ENCODE measurements at places on chromosomes 16 and 17. TPM values are rescaled to one million over a fixed set of nuclear protein-coding genes. Genes with fewer than 3 reads are reported as not detected.
A peak's percentile ranks its signal among the peaks of the same experiment; 100 is the strongest.

DNA sequence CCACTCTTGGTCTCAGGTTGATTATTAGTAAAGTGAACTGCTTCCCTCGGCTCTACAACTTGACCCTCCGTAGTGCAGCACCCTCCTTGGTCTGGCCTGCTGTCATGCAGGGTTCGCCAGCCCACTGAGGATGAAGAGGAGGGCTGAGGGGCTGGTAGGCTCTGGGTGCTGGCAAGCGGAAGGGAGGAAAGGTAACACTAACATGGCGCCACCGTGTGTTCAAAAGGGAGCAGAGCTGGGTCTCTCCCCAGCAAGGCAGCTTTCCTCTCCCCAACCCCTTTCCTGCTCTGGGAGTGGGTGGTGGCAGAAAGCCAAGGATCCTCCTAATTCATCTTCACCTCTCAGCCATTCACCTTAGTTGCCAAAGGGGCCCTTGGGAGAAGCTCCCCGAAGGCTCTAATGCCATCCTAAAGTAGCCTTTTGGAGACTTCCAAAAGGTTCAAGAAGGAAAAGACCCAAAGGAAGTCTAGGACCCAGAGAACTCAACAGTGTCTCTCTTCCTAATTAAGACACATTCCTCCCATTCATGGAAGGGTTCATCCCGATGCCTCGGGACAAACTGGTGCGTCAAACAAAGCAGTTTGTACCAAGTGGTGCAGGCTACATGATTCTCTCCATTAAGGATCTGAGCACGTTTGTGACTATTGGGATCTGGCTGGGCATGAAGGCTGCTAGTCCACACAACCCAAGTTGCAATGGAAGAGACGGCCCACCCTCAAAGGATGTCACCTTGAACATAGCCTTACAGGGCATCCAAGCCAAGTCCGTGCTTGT lies 90.8 kb upstream of the TOB1 start:
- H3K4me3 ChIP-seq = no peak overlapping the region
- no peaks in the 10 kb centered on the region for H3K27me3 ChIP-seq
- H3K27ac ChIP-seq = peak overlapping the region; percentile 93
- H3K36me3 ChIP-seq = no peaks in the 10 kb centered on the region
- peaks cover 51% of the 10 kb centered on the region for H3K4me1 ChIP-seq
- DNase-seq = peak; percentile 79

GRCh38 chr16:82175627-82176026 lies 5.6 kb upstream of the MPHOSPH6 start:
- no peaks in the 10 kb centered on the region for H3K36me3 ChIP-seq
- H3K27me3 ChIP-seq = no peaks in the 10 kb centered on the region
- H3K4me3 ChIP-seq = no peak overlapping the region

GRCh38 chr17:77847221-77848085 lies 111.0 kb upstream of the TNRC6C start:
- H3K36me3 ChIP-seq = no peaks in the 10 kb centered on the region
- H3K4me1 ChIP-seq = no peaks in the 10 kb centered on the region
- no peaks in the 10 kb centered on the region for H3K27me3 ChIP-seq
- no peak overlapping the region for H3K27ac ChIP-seq

- no peaks in the 10 kb centered on the region for H3K27me3 ChIP-seq
- DNase-seq = no peak
- no peak overlapping the region for H3K27ac ChIP-seq
- H3K36me3 ChIP-seq = no peaks in the 10 kb centered on the region
- no peak overlapping the region for H3K4me3 ChIP-seq
Observed at GRCh38 chr16:12532871-12533610, 270.6 kb downstream of the CPPED1 start.

- no peak for DNase-seq
- H3K4me3 ChIP-seq = peak overlapping the region; percentile 58
Observed at GRCh38 chr16:29974291-29975133, 844 bp downstream of the TAOK2 start.

DNA sequence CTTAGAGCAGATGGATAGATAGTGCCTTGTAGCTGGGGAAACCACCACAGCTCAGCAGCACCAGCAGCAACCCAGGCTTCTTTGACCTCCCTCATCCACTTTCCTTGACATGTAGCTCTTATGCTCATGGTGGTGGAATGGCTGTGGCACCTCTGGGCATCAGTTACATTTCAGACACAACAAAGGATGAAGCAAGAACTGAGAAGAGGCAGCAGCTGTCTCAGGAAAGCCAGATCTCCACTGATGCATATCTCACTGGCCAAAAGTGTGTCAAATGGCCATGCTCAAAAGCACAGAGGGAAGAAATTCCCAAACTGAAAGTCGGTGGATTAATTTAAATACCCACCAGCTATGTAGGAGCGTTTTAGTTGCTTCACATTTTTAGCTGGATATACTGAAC lies 671.4 kb upstream of the SALL1 start:
- no peak overlapping the region for H3K27ac ChIP-seq
- H3K36me3 ChIP-seq = no peaks in the 10 kb centered on the region
- no peak for DNase-seq

GRCh38 chr16:13909872-13910303 lies 10.1 kb upstream of the ERCC4 start:
- no peak for DNase-seq
- H3K4me1 ChIP-seq = peaks cover 5% of the 10 kb centered on the region
- no peaks in the 10 kb centered on the region for H3K27me3 ChIP-seq
- H3K36me3 ChIP-seq = no peaks in the 10 kb centered on the region
- no peak overlapping the region for H3K4me3 ChIP-seq

DNA sequence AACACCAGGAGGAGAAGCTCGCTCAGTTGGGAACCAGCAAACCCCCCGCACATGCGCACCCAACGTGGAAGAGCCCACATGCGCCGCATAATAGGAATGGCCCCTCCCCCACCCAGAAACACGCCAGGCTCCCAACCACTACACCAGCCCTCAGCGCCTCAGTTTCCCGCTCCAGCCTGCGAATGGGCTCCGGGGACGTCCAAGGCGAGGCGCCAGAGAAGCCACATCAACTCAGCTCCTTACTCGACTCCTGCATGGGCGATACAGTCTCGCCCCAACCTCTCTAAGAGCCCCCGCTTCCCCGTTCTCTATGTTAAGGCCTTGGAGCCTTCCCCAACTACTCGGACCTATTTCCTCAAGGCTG lies 504 bp downstream of the SRSF1 start:
- H3K27ac ChIP-seq = peak overlapping the region; percentile 97
- H3K36me3 ChIP-seq = no peaks in the 10 kb centered on the region
- H3K4me1 ChIP-seq = peaks cover 52% of the 10 kb centered on the region
- H3K4me3 ChIP-seq = peak overlapping the region; percentile 86

GRCh38 chr17:74574489-74575142 lies 7.3 kb upstream of the CD300H start:
- DNase-seq = no peak
- H3K4me1 ChIP-seq = peaks cover 9% of the 10 kb centered on the region
- H3K4me3 ChIP-seq = no peak overlapping the region
- no peak overlapping the region for H3K27ac ChIP-seq
- H3K27me3 ChIP-seq = no peaks in the 10 kb centered on the region

- no peak overlapping the region for H3K27ac ChIP-seq
- no peaks in the 10 kb centered on the region for H3K36me3 ChIP-seq
- H3K4me3 ChIP-seq = no peak overlapping the region
- no peak for DNase-seq
- H3K4me1 ChIP-seq = no peaks in the 10 kb centered on the region
Observed at GRCh38 chr16:12826559-12826958, 22.9 kb upstream of the CPPED1 start.

GRCh38 chr16:49523435-49524159 lies 150.0 kb downstream of the C16orf78 start:
- H3K4me1 ChIP-seq = peaks cover 11% of the 10 kb centered on the region
- no peak for DNase-seq
- no peaks in the 10 kb centered on the region for H3K36me3 ChIP-seq
- H3K27me3 ChIP-seq = no peaks in the 10 kb centered on the region

- H3K27me3 ChIP-seq = no peaks in the 10 kb centered on the region
- no peaks in the 10 kb centered on the region for H3K36me3 ChIP-seq
- no peak overlapping the region for H3K4me3 ChIP-seq
- H3K27ac ChIP-seq = no peak overlapping the region
Observed at GRCh38 chr16:56115817-56116576, 75.3 kb upstream of the GNAO1 start.

DNA sequence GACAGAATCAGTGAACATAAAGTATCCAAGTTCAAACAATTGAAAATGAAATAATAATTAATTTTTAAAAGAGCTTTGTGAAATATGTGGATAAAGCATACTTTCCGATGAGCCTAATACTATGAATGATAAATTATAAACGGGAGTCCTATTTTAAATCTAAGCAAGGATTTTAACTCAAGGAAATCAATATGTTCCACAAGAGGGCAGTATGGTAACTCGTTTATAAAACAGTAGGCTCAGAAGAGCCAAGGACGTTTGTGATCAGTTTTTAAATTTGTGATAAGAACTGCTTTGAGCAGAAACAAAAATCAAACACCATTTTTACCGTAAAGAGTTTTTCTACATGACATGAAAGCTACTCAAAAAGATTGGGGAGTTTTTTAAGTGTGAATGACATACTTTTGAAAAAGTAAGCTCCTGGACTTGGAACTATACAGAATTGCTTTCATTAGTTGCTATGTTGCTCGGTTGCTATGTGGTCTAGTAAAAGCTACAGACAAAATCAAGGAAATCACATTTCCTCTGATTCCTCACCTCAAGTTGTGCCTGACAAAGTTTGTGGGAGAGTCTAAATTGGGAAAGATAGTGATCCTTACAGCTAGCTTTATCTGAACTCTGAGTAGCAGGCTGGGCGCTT lies 11.8 kb upstream of the TEKT1 start:
- H3K4me3 ChIP-seq = no peak overlapping the region
- no peaks in the 10 kb centered on the region for H3K36me3 ChIP-seq
- DNase-seq = no peak
- H3K4me1 ChIP-seq = no peaks in the 10 kb centered on the region

- no peak for DNase-seq
- no peaks in the 10 kb centered on the region for H3K4me1 ChIP-seq
- no peak overlapping the region for H3K27ac ChIP-seq
- no peaks in the 10 kb centered on the region for H3K27me3 ChIP-seq
- no peak overlapping the region for H3K4me3 ChIP-seq
Observed at GRCh38 chr17:37756051-37756450, 11.2 kb upstream of the HNF1B start.

DNA sequence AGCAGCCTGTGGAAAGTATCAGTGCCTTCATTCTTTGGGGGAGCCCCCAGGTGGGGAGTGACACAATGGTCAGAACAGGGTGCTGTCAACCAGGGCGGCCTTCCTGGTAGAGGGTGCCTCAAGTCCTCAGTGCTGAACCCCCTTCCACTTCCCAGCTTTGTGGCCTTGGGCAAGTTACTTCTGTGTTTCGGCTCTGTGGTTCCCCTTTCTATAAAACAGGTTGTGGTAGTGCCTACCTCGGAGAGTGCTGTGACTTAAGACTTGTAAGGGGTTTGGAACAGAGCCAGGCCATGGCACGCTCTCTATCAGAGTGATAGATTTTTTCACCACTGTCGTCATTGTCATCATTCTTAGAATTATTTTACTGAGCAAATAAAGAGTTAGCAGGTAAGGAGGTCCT lies 141.1 kb downstream of the CCDC182 start:
- H3K36me3 ChIP-seq = no peaks in the 10 kb centered on the region
- H3K27me3 ChIP-seq = no peaks in the 10 kb centered on the region
- peaks cover 37% of the 10 kb centered on the region for H3K4me1 ChIP-seq
- no peak overlapping the region for H3K4me3 ChIP-seq
- H3K27ac ChIP-seq = no peak overlapping the region
- DNase-seq = no peak

DNA sequence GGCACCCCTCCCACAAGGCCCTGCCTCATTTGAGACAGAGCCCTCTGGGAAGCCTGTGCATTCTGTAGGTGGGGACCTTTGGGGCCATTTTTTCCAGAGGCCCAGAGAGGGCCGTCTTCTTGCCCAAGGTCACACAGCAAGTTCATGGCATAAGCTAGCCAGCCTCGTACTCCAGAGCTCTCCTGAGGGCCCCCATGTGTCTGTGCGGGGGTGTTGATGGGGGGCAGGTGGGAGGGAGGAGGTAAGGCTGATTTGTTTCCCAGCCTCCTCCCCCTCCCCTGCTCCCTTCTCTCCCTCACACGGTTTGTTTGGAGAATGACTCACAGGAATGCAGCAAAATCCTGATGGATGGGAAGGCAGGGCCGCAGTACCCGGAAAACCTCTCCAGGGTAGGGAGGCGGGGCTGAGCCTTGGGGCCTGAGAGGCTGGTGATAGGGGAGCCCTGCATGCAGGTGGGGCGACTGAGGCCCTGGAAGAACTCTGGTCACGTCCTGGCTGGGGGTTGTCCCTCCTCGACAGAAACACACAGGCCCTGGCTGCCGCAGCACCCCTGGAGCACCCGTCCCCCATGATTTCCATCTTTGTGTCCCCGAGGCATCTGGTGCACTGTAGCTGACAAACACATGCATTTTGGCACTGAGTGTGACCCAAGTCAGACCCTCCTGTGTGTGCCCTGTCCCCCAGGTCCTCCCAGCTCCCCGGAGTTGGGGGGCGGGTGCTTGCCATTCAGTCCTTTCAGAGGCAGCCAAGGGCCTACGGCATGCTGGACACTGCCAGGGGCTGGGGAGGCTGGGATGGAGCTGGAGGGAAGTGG lies 29.7 kb downstream of the RAI1 start:
- no peak overlapping the region for H3K4me3 ChIP-seq
- no peaks in the 10 kb centered on the region for H3K36me3 ChIP-seq
- H3K4me1 ChIP-seq = peaks cover 51% of the 10 kb centered on the region

DNA sequence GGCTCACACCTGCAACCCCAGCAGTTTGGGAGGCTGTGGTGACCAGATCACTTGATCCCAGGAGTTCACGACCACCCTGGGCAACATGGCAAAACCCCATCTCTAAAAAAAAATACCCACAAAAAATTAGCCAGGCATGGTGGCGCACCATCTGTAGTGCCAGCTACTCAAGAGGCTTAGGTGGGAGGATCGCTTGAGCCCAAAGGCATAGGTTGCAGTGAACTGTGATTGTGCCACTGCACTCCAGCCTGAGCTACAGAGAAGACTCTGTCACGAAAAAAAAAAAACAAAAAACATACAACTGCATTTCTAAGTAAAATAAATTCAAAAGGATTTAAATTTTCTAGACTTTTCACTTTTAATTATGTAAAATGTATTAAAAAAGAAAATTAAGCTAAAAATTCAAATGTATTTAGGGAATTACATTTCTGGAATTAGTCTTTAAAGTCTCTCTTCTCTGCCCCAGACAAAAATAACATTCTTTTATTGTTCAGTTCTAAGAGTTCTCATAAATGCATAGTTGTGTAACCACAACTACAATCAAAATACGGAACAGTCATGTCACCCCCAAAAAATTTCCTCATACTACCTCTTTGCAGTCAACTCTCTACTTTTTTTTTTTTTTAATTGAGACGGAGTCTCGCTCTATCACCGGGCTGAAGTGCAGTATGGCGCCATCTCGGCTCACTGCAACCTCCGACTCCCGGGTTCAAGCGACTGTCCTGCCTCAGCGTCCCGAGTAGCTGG lies 14.1 kb downstream of the FAM222B start:
- DNase-seq = no peak
- no peak overlapping the region for H3K4me3 ChIP-seq
- no peaks in the 10 kb centered on the region for H3K27me3 ChIP-seq
- no peaks in the 10 kb centered on the region for H3K36me3 ChIP-seq

GRCh38 chr16:78563905-78564304 lies 464.5 kb downstream of the WWOX start:
- H3K4me3 ChIP-seq = no peak overlapping the region
- H3K36me3 ChIP-seq = no peaks in the 10 kb centered on the region
- H3K4me1 ChIP-seq = no peaks in the 10 kb centered on the region
- no peaks in the 10 kb centered on the region for H3K27me3 ChIP-seq
- no peak for DNase-seq

- H3K36me3 ChIP-seq = no peaks in the 10 kb centered on the region
- no peaks in the 10 kb centered on the region for H3K27me3 ChIP-seq
- no peak overlapping the region for H3K4me3 ChIP-seq
- no peak for DNase-seq
- peaks cover 31% of the 10 kb centered on the region for H3K4me1 ChIP-seq
Observed at GRCh38 chr17:15411384-15412198, 55.8 kb downstream of the CDRT4 start.

Gene TBC1D28
- total RNA-seq = not detected

Gene PLEKHM1
- 93.1 TPM for total RNA-seq

Gene LGALS9
- total RNA-seq = 34.9 TPM

Gene GHDC
- 35.1 TPM for total RNA-seq

Gene KRT222
- total RNA-seq = not detected

Gene SLC6A4
- total RNA-seq = 0.98 TPM

Gene ALOX12
- 16.0 TPM for total RNA-seq
